ENCODE measurements at places on chromosomes 12 and 14.
A peak's percentile ranks its signal among the peaks of the same experiment; 100 is the strongest.

- no peak for DNase-seq
Measured at GRCh38 chr12:50149311-50149710, 17.9 kb downstream of the CERS5 start.

- no peak for DNase-seq
Measured at GRCh38 chr12:125431516-125431915, 366.3 kb downstream of the AACS start.

DNA sequence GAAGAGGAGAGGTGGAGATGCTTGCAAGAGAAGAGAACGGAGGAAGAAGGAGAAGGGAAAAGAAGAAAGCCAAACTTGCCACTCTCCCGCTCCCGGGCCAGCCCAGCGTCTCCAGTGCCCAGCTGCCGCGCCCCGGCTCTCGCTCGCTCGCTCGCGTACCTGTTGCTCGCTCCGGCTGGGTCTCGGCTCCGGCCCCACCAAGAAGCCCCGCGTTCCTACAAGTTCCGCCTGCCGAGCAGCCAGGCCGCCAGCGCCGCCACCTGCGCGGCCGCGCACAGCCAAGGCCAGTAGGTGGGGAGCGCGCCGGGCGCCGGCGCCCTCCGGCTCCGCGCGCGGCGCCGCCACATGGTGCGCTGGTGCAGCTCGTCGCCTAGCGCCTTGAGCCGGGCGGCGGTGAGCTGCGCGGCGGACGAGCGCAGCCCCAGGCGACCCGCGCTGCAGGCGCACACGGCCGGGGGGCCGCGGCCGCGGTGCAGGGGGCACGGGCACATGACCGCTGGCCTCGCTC, 370 bp downstream of the HRK start:
- peak; percentile 69 for DNase-seq

DNA sequence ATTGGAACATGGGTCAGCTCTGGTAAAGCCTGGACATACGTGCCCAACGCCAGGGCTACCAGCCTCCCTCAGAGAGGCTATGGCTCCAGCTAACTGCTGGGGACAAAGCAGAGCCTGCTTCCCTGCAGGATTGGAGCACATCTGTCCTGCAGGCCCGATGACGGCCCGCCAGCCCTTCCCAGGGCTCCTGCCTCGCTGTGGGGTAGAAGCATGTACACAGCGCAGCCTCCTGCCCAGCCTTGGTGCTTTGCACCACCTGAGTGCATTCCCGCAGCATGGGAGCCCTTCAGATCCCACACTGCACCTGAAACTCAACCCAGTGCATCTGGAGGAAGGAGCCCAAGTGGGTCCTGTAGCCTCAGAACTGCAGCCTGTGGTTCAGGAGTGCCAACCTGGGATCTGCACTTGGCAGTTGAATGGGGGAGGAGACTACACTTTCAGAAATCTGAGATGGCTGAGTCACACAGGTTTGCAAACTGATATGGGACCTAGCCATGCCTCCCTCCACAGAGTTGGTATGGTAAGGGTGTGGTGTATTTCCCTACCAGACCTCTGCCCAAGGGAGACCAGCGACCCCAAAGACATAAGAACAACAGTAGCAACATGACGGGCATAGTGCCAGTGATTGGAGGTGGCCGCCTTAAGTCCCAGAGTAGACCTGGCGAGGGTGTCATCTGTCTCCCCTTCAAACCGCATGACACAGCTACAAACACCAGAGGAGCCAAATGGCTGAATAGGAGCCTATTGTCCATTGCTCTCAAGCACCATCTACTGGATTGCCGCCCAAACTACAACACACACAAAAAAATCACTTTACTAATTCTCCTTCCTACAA, 273.9 kb upstream of the MIS18BP1 start:
- peak; percentile 27 for DNase-seq

DNA sequence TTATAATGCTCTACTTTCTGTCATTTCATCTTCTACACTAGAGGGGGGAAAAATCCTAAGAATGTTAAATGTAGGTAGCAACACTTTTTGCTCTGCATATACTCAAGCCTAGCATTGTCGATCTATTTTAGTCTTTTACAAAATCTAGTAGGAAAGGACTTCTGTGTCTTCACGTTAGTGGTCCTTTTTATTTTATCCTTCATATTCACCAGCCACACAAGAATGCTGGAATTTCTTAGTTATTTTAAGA, 253.0 kb upstream of the FLRT2 start:
- no peak for DNase-seq

DNA sequence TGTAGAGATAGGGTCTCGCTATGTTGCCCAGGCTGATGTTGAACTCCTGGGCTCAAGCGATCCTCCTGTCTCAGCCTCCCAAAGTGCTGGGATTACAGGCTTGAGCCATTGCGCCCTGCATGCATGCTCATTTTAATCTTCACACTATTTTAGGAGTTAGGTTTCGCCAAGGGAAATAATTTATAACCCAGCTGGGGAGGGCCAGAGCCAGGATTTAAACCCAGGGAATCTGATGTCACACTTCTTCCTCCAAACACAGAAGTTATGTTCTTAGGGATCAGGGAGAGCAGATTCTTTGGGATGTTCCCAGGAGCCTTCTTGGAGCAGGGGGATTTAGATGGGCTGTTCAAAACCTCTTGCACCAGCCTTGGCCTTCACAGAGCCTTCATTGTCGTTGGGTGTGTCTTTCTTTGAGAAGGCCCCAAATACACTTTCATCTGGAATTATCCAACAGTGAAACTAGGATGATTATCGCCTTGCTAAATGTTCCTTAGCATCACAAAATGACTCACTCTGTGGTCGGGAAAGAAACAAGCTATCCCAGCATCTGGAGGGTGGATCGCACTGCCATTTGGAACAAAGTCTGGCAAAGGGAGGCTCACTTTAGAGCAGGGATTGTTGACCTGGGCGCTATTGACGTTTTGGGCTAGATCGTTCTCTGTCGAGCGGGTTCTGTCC, 8.2 kb upstream of the PPP1CC start:
- no peak for DNase-seq

DNA sequence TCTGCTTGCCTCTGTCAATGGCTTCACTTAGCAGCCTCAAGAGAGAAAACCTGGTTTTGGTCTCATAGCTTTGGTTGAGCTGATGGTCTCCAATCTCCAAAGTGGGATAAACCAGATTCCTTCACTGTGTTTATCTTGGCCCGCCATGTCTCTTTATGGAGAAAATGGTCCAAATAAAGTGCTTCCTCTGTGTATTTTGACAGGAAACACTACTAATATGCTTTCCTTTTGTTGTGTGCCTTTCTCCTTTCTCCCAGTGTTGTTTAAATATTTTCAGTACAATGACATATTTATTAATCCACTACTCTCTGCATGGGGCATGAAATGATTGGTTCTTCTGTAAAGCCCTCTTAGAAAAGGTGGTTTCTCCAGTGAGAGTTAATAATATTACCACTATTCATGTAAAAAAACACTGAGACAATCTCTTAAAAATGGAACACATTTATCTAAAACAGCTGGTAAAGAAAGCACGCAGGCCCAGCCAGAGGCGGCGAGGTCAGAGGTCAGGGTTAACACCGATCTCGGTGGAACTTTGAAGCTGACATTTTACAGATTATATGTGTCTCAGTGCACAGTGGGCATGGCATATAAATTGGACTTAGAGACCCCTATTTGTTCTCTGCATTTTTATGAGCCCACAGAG, 24.2 kb downstream of the TMEM30B start:
- no peak for DNase-seq

- DNase-seq: no peak
Measured at GRCh38 chr12:15823360-15824128, 34.4 kb upstream of the EPS8 start.

- DNase-seq: peak; percentile 5
Measured at GRCh38 chr14:35351897-35352273, 52.7 kb downstream of the NFKBIA start.

DNA sequence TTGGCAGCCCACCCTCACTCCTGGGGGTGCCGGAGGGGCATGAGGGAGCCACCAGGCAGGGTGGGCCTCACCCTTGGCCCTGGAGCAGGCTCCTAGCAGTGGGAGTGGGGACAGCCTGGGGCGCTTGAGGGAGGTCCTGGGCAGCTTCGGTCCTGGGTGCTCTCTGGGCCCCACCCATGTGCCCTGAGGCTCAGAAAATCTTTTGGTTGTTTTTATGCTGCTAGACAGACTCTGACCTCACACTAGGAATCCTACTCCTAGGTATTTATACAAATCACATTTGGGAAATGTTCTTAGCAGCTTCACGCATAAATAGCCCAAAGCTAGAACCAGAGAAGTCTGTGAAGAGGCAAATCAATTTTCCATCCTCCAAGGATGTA, 10.9 kb upstream of the ULK1 start:
- DNase-seq: peak; percentile 4

GRCh38 chr14:25396128-25396527, 346.2 kb upstream of the STXBP6 start:
- DNase-seq: no peak

DNA sequence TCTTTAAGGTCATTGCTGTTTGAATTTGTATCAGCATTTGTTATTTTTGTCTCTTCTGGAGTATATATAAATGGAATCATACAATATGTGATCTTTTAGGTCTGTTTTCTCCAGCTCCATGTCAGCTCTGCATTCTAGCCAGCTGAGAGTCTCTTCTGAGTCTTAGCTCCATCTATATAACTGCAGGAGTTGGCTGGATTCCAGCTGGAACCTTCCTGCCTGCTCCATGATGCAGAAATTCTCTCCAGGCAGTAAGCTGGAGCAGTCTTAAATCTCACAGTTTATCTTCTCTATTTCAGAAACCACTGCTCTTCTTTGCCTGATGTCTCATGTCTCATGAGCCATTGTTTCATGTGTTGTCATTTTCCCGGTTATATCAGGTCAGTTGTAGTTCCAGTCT, 827.6 kb downstream of the NRXN3 start:
- no peak for DNase-seq

GRCh38 chr14:69675245-69675583, 63.8 kb downstream of the SUSD6 start:
- DNase-seq: no peak

DNA sequence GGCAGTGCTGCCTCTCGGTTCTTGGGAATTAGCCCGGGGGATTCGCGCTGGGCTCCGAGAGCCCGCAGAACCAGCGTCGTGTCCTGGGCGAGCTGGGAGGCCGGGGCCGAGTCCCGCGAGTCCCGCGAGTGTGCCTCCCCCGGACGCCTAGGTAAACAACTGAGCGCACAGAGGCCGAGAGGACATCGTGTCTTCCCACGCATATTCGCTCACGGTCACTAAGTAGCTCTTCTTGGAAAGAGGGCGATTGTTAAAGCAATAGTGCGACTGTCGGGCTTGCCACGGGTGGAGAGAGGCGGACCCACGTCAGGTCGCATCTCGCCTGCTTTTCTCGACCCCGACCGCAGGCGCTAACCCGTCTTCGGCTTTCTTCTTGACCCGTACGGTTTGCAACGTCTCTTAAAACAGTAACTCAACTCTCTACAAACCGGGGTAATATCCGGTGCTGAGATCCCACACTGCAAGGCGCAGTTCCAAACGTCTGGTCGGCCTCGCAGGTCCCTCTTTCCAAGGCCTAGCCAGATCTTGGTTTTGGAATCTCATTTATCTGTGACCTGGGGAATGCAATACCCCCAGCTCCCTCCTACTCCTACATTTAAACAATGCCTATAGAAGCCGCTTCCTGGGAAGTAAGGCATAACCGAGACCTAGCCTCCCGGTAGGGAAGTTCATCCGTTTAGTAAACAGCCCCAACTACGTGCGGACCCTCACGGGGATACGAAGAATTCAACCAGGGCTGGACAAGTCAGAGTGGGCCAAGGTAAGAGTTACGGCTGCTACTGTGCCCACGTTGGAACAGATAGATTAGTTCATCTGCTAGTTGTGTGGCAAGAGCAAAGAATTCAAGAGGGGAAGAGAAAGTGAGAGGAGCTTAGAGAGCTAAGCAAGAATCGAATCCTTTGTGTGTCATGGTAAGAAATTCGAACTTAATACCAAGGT, 736 bp upstream of the PHLDA1 start:
- DNase-seq: peak; percentile 67

DNA sequence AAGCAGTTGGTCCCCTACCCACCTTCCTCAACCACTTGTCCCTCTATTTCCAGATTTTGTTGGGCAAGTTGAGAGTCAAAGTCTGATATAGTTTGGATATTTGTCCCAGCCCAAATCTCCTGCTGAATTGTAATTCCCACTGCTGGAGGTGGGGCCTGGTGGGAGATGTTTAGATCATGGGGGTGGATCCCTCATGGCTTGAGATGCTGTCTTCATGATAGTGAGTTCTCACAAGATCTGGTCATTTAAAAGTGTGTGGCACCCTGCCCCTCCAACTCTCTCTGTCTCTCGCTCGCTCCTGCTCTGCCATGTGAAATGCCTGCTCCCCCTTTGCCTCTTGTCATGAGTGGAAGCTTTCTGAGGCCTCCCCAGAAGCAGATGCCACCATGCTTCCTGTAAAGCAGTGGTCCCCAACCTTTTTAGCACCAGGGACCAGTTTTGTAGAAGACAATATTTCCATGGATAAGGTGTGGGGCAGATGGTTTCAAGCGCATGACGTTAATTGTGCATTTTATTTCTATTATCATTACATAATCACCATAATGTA, 37.3 kb upstream of the BCL11B start:
- DNase-seq: no peak

- DNase-seq: no peak
Measured at GRCh38 chr12:77231501-77231918, 166.1 kb upstream of the E2F7 start.

GRCh38 chr12:115932066-115932465, 345.4 kb downstream of the MED13L start:
- no peak for DNase-seq

DNA sequence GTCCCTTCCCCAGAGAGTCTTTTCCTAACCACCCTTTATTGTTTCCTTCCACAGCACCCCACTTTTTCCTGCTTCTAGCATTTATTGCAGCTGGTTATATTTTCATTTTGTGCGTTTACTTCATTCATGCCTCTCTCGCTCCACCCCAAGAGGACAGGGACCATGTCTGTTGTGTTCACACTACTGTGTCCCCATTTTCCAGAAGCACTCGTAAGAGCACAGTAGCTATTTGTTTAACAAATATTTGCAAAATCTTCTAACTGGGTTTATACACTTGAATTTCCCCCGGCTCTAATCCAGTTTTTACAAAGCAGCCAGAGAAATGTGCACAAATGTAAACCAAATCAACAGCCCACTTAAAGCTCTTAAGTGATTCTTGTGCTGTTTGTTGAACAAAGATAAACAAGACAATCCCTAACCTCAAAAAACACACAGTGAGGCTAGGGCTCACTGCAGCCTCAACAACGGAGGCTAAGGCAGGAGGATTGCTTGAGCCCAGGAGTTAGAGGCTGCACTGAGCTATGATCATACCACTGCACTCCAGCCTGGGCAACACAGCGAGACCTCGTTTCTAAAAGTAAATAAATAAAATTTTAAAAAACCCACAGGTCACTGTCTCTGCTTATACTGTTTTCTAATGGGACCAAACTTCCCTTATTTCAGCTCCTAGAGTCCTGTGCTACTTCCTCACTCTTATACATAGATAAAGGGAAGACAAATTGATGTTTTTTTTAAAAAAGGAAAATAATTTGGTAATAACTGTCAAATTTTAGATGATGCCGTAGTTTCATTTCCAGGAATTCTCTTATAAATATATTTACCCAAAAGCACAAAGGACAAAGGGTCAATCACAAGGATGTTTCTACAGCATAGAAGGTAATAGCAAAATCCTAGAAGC, 6.6 kb upstream of the ABCD4 start:
- DNase-seq: no peak

Data from GM10248 (cell line).